ENCODE measurements at places on chromosomes 1 and 21.

DNA sequence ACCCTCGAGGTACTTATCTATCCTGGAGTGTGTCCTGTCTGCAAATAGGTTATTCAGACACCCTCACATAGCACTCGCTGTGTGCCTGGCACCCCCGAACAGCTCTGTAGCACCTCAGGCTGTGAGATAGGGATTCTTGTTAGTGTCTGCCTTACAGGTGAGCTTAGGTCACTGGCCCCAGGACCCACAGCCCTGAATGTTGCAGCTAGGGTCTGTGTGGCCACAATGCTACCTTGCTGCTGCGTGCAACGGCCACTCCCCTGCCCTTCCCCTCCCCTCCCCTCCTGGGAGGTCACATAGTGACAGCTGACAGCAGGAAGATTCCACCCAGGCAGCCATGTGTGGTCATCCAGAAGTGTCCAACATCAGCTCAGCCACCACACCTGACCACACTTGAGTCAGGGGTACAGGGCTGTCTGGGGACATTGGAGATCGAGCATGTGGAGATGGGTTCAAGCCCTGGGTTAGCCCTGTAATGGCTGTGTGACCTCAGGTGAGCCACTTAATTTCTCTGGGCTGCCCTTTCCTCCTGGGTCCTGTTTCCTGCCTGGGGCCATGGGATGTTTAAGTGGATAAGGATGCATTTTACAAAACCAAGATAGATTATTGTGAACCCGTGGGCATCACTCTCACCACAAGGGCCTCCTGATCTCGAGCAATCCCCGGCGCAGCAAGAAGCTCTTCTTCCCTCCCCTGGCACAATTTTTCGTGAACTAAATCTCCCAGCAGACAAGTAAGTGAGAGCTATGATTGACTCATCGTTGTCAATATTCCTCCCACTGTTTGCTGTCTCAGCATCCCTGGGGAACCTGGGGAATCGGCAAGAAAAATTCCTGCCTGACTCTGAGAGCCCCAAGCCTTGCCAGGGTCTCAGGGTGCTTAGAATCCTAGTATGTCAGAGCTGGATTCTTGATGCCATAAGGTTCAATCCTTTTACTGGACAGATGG, 208.7 kb downstream of the PTPRU start:
- DNase-seq: no peak

- DNase-seq: no peak
Observed at GRCh38 chr1:115654663-115655305, 13.0 kb downstream of the VANGL1 start.

GRCh38 chr1:1187938-1188337, 14.3 kb downstream of the TTLL10 start:
- no peak for DNase-seq

GRCh38 chr1:158035976-158036583, 42.6 kb downstream of the KIRREL1 start:
- DNase-seq: no peak

DNA sequence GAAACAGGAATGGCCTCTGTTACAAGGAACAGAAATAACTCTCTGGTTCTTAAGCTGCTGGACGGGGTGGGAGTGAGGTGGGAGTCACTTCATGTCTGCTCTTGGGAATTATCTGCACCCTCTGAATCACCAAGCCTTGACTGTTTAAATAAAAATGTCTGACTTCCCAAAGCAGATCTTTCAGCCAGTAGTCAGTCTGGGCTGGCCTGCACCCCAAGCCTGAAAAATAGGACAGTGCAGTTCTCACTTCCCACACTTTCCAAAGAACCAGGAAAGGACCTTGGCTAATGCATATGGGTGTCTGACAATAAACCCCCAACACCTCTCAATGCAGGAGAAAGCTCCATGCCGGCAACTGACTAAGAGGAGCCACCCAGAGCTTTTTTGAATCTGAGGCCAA, 796 bp downstream of the S100A7 start:
- no peak for DNase-seq

- no peak for DNase-seq
Observed at GRCh38 chr1:119917304-119918055, 21.2 kb upstream of the ADAM30 start.

- no peak for DNase-seq
Observed at GRCh38 chr1:235229868-235230267, 68.8 kb upstream of the RBM34 start.

DNA sequence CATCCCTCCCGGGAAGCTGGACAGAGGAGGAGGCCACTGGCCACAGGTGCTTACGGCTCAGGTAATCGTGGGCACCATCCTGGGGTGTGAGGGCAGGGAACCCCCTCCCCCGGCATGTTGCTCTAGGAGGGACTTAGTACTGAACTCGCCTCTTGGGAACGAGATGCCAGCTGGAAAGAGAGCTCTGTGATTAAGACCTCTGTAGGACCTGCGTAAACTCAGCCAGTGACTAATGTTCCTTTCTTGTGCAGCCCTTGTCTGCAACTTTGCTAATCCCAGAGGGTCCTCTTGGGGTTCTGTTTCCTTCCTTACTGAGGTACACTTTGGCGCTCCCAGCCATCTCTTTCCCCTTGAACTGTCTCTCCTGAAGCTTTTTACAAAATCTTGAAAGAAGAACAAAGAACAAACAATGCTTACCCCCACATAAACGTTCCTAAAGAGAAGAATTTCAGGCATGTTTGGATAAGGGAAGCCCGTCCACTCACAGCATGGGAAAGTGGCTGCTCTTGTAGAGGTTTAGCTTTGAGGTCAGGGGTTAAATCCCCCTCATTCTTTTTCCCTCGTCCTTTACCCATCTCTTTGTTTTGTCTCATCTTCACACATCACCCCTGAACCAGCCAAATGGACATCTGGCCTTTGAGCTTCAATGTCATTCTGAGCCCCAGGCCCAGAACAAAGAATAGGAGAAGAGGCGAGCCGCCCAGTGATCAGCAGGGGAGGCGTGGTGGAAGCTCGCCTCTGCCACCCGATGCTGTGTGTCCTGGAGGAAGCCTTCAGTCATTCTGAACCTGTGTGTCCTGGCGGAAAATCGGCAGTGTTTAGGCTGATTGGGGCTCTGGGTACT, 37.4 kb downstream of the CITED4 start:
- DNase-seq: no peak
